Esophagus muscularis mucosa (tissue), 4 donors: ENCODE measurements at places on chromosomes 3 and 15. TPM values are rescaled to one million over a fixed set of nuclear protein-coding genes. Genes with fewer than 3 reads are reported as not detected.

DNA sequence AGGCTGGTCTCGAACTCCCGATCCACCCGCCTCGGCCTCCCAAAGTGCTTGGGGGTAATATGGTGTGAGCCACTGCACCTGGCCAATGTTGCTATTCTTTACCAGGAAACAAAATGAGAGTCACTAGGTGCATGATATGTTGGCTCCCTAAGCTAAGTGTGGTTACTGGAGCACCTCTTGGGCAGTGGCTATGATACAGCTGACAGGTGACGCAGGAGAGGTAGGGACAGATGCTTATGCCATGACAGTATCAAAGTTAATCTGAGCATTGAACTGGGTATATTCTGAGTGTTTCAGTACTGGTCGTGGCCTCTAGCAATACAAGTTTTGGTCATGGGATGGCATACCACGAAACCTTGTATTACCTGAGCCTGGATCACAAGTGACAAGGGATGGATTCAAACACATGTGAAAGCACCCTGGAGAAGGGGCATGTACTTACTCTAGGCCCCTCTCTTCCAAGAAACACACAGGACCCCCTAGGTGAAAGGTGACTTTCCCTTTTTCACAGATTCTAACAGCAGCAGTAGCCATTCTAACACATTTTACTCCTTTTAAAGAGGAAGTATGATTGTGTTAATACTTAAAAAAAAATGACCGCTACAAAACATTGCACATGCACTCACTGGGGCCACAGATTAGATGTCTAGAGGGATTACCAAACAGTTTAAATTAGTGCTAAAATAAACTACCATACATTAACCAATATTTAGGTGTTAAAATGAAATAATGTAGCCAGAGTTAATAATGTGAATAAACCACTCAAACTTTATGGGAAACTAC, 467.3 kb downstream of the SHQ1 start:
- no peaks in the 10 kb centered on the region for H3K27me3 ChIP-seq
- peaks cover 6% of the 10 kb centered on the region for H3K36me3 ChIP-seq
- H3K4me3 ChIP-seq = no peak overlapping the region
- peaks cover 41% of the 10 kb centered on the region for H3K4me1 ChIP-seq

DNA sequence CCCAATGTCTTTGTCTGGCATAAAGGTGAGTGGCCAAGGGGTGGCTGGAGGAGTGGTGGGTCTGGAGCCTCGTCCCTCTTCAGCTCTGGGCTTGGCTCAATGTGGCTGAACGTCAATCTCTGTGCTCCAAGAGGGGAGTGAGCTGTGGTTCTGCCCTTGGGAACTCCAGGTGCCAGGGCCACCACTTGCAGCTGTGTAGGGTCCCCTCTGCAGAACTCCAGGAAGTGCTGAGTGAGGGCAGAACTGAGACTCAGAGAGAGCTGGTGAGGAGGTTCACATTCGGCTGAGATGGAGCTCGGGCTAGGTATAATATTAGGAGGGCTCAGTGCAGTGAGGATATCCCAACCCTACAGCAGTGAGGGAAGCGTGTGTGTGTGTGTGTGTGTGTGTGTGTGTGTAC, 11.6 kb downstream of the DUOX1 start:
- H3K36me3 ChIP-seq = no peaks in the 10 kb centered on the region
- no peak for DNase-seq
- H3K4me3 ChIP-seq = no peak overlapping the region
- no peaks in the 10 kb centered on the region for H3K27me3 ChIP-seq
- no peaks in the 10 kb centered on the region for H3K4me1 ChIP-seq

CLSTN2 gene
- total RNA-seq = 9.5 TPM

- H3K4me1 ChIP-seq = peaks cover 43% of the 10 kb centered on the region
- DNase-seq = no peak
- no peak overlapping the region for H3K27ac ChIP-seq
- no peak overlapping the region for H3K4me3 ChIP-seq
These were observed 28.5 kb downstream of the UBE2E1 start for GRCh38 chr3:23834082-23834870.

DNA sequence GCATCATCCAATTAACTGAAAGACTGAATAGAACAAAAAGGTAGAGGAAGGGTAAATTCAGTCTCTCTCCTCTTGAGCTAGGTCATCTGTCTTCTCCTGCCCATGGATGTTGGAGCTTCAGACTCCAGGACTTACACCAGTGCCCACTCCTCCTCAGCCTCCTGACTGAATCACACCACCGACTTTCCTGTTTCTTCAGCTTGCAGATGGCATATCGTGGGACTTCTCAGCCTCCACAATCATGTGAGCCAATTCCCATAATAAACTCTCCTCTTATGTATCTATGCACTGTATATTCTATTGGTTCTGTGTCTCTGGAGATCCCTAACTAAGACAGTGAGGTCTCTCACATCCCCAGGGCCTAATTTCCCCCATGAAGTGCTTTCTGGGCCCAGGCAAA, 140.4 kb downstream of the CD47 start:
- H3K4me3 ChIP-seq = no peak overlapping the region
- no peaks in the 10 kb centered on the region for H3K27me3 ChIP-seq
- DNase-seq = no peak
- no peak overlapping the region for H3K27ac ChIP-seq
- no peaks in the 10 kb centered on the region for H3K4me1 ChIP-seq

- H3K27me3 ChIP-seq = no peaks in the 10 kb centered on the region
- H3K27ac ChIP-seq = no peak overlapping the region
- no peaks in the 10 kb centered on the region for H3K36me3 ChIP-seq
These were observed 228.8 kb upstream of the RGMA start for GRCh38 chr15:93317772-93318171.

IMPG2 gene
- total RNA-seq = 0.78 TPM

GNAT1 gene
- total RNA-seq = not detected
